GF-D8 (cell line): ENCODE measurements at places on chromosomes 1 and 21.

- no peak for DNase-seq
These were observed 40.1 kb upstream of the MYSM1 start for GRCh38 chr1:58739856-58740466.

GRCh38 chr21:16792101-16792500 is 720.7 kb upstream of the CXADR start:
- DNase-seq = no peak

DNA sequence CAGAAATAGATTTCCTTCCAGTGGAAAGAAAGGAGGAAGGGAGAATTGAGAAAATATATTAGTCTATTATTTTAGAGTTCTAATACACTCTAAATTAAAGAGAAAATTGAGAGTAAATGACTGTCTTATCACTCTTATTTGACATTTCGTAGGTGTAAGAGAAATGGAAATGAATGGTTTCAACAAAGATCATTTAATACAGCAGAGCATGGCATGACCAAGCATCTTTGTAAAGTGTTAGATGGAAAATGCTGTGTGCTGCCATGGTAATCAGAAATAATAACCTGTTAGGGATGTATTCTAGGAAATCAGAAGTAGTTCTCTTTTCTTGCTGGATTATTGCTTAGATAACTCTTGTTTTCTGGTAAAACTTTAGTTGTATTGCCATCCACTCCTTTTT is 90.9 kb downstream of the GIPC2 start:
- no peak for DNase-seq

DNA sequence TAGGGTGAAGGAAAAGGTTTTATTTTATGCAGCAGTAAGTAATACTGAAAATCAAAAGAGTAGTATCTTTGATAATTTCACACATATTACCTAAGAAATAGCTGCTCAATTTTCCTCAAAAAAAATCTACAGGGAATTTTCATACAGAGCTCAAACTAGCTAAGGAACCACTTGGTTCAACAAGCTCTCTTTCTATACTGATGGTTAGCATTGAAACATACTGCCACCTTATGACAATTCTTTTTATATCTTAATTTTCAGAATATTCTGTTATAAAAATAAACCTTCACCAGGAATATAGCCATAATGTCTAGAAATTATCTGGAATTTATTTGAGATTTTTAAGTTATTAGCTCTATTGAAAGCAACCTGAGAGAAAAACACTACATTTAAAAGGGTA is 142.1 kb downstream of the DPYD start:
- no peak for DNase-seq

DNA sequence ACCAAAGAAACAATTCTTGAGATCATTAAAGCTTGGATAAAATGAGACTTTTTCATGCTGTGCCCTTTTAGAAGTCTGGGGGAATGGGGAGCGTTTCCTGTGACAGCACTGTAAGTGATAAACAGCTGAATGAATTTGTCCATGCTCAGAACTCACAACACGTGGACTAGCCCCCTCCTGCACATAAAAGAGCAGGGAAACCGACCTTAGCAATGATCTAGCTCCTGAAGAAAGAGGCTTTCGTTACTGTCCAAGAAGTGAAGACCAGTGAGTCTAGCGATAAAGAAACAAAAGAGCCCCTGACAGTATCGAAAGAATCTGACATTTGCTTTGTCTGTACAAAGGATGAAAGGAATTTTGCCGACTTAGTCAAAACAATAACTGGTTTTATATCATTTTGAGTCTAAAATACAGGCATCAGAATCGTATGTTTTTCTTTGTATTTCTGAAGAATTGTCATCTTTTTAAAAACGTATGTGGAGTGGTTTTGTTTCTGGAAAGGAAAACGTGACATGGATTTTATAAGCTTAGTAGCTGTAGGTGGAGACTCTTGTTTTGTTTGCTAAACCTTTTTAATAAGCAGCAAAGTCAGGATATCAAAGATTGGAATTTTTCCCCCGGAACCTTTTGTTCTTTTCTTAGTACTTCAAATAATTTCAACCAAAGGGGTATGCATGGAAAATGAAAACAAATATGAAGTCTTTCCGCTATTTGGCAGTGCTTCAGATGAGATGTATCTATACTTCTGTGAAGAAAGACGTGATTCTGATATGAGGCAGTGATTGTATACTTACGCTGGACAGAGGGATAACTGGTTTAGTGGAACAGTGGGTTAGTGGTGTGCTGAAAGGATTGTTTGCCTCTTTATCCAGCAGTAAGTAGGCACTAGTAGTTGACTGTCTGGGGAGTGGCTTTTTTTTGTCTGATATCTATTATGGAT is 61.0 kb downstream of the MAST2 start:
- no peak for DNase-seq

DNA sequence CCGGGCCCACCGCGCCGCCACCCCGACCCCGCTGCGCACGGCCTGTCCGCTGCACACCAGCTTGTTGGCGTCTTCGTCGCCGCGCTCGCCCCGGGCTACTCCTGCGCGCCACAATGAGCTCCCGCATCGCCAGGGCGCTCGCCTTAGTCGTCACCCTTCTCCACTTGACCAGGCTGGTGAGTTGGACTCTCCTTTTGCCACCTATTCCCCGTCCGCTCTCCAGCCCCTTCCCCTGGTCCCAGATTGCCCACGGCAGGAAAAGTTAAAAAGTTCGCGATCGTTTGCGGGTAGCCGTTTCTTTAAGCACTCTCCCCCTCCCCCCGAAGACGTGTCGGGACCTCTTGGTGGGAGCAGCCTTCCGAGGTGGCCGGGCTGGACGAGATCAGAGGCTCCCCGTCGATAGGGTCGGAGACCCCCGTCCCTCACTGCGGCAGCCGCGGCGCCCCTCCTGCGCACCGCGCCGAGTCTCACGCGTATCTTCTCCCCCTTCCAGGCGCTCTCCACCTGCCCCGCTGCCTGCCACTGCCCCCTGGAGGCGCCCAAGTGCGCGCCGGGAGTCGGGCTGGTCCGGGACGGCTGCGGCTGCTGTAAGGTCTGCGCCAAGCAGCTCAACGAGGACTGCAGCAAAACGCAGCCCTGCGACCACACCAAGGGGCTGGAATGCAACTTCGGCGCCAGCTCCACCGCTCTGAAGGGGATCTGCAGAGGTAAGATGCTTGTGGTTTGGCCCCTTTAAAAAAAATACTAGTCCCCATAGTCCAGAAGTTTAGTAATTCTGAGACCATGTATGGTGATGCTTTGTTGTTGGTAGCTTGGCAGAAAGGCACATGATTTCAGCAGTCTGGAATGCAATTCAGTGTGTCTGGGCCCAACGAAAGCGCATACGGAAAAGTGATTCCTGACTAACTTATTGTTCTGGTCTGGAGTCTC is 576 bp downstream of the CCN1 start:
- DNase-seq = no peak

DNA sequence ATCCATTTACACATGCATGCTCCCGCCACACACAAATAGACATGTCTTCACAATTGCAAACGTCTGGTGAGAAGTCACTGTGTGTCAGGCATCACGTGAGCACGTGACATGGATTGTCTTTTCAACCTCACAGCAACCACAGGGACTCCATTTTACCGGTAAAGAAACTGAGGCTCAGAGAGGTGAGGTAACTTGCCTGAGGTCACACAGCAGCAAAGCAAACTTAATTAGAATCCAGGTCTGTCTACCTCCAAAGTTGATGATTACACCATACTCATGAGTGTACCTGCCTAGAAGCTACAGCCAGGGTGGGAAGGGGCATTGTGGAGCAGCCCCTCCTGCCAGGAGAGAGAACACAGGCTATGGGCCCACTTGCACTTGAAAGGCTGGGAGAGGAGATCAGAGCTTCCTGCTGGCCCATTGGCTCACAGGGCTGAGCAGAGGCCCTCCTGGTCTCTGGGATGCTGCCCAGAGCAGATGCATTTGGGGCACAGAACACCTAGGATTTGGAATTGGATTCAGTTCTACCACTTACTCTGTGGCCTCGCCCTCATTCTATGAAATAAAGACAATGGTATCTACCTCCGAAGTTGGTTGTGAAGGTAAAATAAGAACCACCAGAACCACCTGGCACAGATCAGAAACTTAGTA is 44.4 kb upstream of the SELENON start:
- DNase-seq = no peak

DNA sequence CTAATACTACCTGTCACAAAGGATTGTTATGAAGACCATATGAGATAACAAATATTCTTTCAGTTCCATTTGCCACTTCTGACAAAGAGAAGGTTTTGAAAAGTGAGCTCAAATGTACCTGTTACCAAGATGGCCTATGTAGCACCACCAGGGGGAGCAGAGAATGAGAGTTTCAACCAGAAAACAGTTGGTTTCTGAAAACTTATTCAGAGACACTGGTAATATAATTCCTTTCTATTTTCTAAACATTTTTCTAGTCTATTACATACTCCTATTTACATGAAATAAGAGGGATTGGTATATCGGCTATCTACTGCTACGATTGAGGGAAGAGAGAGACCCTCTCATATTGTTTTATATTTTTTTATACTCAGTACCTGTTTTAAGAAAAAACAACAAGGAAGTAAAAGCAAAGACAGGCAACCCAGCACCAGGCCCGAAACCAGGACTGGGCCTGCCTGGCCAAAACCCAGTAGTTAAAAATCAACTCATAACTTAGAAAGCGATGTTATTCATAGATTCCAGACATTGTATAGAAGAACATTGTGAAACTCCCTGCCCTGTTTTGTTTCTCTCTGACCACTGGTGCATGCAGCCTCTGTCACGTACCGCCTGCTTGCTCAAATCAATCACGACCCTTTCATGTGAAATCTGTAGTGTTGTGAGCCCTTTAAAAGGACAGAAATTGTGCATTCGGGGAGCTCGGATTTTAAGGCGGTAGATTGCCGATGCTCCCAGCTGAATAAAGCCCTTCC is 48.3 kb downstream of the IL23R start:
- DNase-seq = no peak
